Effector CD8-positive, alpha-beta T cell (primary cell): ENCODE measurements at places on chromosomes 11 and 22.

GRCh38 chr11:60282286-60282685, 1.8 kb downstream of the MS4A4A start:
- DNase-seq: no peak

GRCh38 chr22:33438273-33438672, 380.1 kb upstream of the SYN3 start:
- no peak for DNase-seq

DNA sequence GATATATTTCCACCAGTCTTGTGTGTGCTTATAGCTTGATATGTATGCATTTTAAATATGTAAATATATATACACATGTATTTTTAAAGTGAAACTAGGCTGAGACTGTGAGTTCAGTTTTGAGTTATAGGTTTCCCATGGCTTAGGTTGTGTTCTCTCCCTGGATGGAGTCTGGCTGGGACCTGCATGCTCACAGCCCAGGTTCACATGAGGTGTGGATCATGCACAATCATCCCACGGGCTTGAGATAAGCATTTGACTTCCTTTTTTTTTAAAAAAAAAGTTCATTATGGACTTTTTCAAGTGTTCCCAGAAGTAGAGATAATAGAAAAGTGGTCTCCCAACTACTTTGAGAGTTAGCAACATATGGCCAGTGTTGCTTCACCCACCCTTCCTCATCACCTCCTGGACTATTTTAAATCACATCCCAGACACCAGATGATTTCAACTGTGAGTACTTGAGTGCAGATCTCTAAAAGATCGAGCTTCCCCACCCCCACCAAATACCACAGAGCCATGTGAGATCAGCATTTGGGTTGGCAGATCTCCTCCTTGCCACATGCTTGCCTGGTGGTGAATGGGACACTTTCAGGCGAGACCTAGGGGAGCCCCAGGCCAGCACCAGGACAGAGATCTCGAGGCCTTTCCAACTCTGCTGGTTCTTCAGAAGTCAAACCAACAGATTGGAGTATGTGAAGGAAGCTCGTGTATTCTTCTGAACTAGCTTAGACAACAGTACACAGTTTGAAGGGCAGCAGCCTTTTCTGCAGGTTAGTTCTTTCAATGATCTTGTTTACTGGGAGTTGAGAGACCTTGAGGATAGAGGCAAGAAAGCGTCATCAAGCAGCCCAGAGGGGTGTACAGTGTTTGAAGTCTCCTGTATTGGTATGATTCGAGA, 15.9 kb downstream of the MED15 start:
- DNase-seq: no peak

- DNase-seq: no peak
These were observed 3.8 kb upstream of the PKP3 start for GRCh38 chr11:390175-390574.

DNA sequence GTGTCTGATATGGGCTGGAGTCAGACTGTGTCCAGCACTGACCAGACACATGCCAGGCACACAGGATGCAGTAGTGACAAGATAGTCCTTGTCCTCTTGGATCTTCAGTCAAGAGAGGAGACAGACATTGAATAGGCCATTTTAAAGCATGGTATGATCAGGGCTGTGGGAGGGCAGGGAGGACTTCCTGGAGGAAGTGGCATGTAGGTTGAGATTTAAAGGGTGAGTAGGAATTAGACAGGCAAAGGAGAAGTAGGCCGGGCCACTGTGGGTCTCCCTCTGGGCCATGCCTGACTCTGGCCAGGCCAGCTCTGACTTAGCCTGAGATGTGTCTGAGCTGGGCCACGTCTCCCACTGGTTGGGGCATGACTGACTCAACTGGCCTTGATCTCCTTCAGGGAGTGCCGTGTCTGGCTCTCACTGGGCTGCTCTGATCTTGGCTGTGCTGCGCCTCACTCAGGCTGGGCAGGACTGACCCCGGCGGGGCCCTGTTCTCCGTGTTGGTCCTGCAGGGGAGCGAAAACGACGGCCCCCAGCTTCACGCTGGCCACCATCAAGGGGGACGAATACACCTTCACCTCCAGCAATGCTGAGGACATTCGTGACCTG, 71.2 kb downstream of the MYO7A start:
- DNase-seq: no peak
